ENCODE measurements at places on chromosomes 7 and 10. TPM values are rescaled to one million over a fixed set of nuclear protein-coding genes. Genes with fewer than 3 reads are reported as not detected.

- H3K27ac ChIP-seq = no peak overlapping the region
- no peaks in the 10 kb centered on the region for H3K4me1 ChIP-seq
- H3K36me3 ChIP-seq = no peaks in the 10 kb centered on the region
- no peak for DNase-seq
These were observed 168.9 kb upstream of the PFKP start for GRCh38 chr10:2898509-2898860.

GRCh38 chr7:38831259-38831996 lies 77.6 kb downstream of the VPS41 start:
- H3K4me1 ChIP-seq = peaks cover 8% of the 10 kb centered on the region
- no peaks in the 10 kb centered on the region for H3K27me3 ChIP-seq
- H3K36me3 ChIP-seq = peaks cover 2% of the 10 kb centered on the region
- H3K4me3 ChIP-seq = no peak overlapping the region
- H3K27ac ChIP-seq = peak overlapping the region; percentile 67
- DNase-seq = no peak

GRCh38 chr7:47493976-47494911 lies 87.7 kb downstream of the TNS3 start:
- no peaks in the 10 kb centered on the region for H3K36me3 ChIP-seq
- H3K27me3 ChIP-seq = peaks cover 11% of the 10 kb centered on the region
- no peak for DNase-seq

- H3K4me1 ChIP-seq = no peaks in the 10 kb centered on the region
- no peak overlapping the region for H3K27ac ChIP-seq
- H3K27me3 ChIP-seq = peaks cover 9% of the 10 kb centered on the region
- H3K4me3 ChIP-seq = no peak overlapping the region
- H3K36me3 ChIP-seq = no peaks in the 10 kb centered on the region
These were observed 40.0 kb upstream of the SORBS1 start for GRCh38 chr10:95601116-95601719.

GRCh38 chr7:29588900-29589696 lies 25.5 kb downstream of the PRR15 start:
- peaks cover 5% of the 10 kb centered on the region for H3K4me1 ChIP-seq
- DNase-seq = no peak
- no peak overlapping the region for H3K4me3 ChIP-seq
- H3K27ac ChIP-seq = no peak overlapping the region
- H3K36me3 ChIP-seq = no peaks in the 10 kb centered on the region

DNA sequence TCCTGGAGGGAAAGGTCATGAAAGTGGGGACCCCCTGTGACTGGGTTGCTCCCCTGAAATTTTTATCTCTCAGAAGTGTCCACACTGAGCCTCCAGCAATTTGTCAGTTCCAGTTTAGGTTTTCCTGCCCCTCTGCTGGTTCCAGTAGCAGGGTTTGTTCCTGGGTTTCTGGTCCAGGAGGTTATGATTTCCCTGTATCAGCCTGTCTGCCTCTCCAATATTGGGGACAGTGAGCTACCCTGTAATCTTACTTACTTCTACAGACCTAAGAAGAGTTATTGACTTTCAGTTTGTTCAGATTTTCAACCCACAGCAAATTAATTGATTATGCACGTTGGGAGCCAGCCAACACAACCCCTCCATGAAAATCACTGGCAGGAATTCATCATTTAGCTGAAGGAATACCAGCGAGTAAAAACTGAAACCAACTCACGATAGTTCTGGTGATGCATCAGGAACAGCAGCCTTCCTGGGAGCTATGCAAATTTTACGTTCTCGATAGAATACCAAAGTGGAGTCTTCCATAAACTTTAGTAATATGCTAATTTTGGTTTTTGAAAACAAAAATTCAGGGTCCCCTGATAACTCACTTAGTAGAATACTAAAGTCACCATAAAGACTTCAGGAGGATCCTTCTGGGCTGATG lies 31.3 kb upstream of the IL15RA start:
- peak overlapping the region; percentile 37 for H3K27ac ChIP-seq
- no peak overlapping the region for H3K4me3 ChIP-seq
- no peaks in the 10 kb centered on the region for H3K27me3 ChIP-seq

GRCh38 chr7:99478464-99479440 lies 6.1 kb downstream of the ZNF789 start:
- H3K27me3 ChIP-seq = no peaks in the 10 kb centered on the region
- DNase-seq = no peak
- peaks cover 28% of the 10 kb centered on the region for H3K4me1 ChIP-seq

DNA sequence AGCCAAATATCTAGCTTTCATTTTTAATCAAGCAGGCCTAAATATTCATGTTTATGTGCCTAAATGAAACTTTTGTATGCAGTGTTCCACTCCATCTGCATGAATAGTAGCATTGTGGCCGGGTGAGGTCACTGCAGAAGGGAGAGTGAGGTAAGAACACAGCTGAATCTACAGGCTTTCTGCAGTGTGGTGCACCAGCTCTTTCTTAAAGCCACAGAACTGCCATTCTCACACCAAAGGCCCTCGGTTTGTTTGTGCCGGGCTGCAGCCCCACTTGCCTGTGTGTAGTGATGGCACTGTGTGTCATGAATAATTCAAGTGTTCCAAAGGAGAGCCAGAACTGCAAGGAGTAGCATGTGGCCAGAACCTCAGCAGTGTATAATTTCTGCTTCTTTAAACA lies 204.1 kb downstream of the TRIL start:
- H3K27me3 ChIP-seq = peaks cover 10% of the 10 kb centered on the region
- no peak for DNase-seq

- H3K36me3 ChIP-seq = peaks cover 3% of the 10 kb centered on the region
- H3K4me3 ChIP-seq = no peak overlapping the region
- no peak overlapping the region for H3K27ac ChIP-seq
- no peak for DNase-seq
These were observed 22.1 kb upstream of the SYPL1 start for GRCh38 chr7:106134241-106134640.

DNA sequence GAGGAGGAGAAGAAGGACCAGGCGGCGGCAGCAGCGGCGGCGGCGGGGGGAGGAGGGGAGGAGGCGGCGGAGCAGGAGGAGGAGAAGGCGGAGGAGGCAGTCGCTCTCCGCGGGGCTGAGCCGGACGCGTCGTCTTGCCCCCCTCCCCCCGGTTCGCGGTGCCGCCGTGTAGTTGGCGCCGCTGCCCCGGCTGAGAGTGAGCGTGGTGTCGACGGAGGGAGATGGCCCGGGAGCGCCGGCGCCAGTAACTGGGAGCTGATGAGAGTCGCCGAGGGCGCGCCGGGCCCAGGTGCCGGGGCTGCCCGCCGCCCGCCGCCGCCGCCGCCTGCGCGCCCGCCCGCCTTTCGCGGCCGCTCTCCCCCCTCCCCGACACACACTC lies 257 bp downstream of the WAC start:
- H3K36me3 ChIP-seq = peaks cover 12% of the 10 kb centered on the region
- peak overlapping the region; percentile 92 for H3K4me3 ChIP-seq
- H3K27me3 ChIP-seq = no peaks in the 10 kb centered on the region
- DNase-seq = no peak
- peak overlapping the region; percentile 96 for H3K27ac ChIP-seq

DNA sequence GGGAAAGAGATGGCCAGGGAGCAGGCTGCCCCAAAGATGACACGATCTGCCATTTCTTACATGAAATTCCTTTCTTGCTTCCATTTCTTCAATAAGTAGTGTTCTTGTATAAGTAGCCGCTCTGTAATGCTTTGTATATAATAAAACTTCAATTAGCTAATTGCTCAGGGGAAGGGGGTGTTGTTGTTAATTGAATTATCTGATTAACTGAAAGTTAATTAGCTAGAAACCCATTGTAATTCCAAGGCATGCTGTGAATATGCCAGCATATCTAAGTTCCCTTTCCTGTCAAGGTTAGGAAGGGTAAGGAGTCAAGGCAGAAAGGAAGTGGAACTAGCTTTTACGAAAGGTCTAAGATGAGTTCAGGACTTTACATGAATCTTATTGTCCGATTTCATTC lies 765.9 kb downstream of the TYW1 start:
- no peak for DNase-seq
- H3K4me1 ChIP-seq = no peaks in the 10 kb centered on the region
- H3K36me3 ChIP-seq = no peaks in the 10 kb centered on the region
- no peak overlapping the region for H3K27ac ChIP-seq
- H3K27me3 ChIP-seq = no peaks in the 10 kb centered on the region

GRCh38 chr10:3126741-3127346 lies 45.7 kb downstream of the PITRM1 start:
- H3K27me3 ChIP-seq = no peaks in the 10 kb centered on the region
- H3K36me3 ChIP-seq = no peaks in the 10 kb centered on the region
- no peak for DNase-seq
- H3K4me1 ChIP-seq = no peaks in the 10 kb centered on the region
- H3K27ac ChIP-seq = no peak overlapping the region
- H3K4me3 ChIP-seq = no peak overlapping the region

- no peak overlapping the region for H3K4me3 ChIP-seq
- no peak overlapping the region for H3K27ac ChIP-seq
- H3K27me3 ChIP-seq = peaks cover 16% of the 10 kb centered on the region
- no peak for DNase-seq
These were observed 4.0 kb upstream of the TMEM270 start for GRCh38 chr7:73856941-73857340.

- no peaks in the 10 kb centered on the region for H3K36me3 ChIP-seq
- no peaks in the 10 kb centered on the region for H3K27me3 ChIP-seq
- H3K27ac ChIP-seq = no peak overlapping the region
- H3K4me3 ChIP-seq = no peak overlapping the region
These were observed 546.2 kb downstream of the SORCS3 start for GRCh38 chr10:105187243-105187642.

- H3K4me1 ChIP-seq = peaks cover 9% of the 10 kb centered on the region
- no peak overlapping the region for H3K27ac ChIP-seq
- H3K36me3 ChIP-seq = no peaks in the 10 kb centered on the region
- H3K27me3 ChIP-seq = no peaks in the 10 kb centered on the region
- no peak for DNase-seq
These were observed 59.0 kb downstream of the PODXL start for GRCh38 chr7:131497454-131497853.

- H3K36me3 ChIP-seq = peaks cover 12% of the 10 kb centered on the region
- H3K4me3 ChIP-seq = no peak overlapping the region
- no peak overlapping the region for H3K27ac ChIP-seq
- H3K27me3 ChIP-seq = peaks cover 73% of the 10 kb centered on the region
These were observed 1.0 kb upstream of the NPFFR1 start for GRCh38 chr10:70284542-70285475.

DNA sequence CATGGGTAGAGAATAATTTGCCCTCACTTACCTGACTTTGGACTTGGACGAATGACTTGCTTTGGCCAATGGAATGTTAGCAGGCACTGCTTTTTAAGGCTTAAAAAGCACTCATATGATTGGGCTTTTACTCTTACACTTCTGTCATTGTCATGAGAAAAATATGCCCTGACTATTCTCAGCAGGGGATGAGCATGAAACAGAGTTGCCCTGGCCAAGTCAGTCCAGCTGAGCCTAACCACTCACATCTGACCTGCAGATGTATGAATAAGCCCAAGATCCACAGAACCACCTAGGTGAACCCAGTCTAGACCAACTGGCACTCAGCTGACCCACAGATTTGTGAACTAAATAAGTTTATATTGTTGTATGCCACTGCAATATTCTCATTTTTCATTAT lies 573.5 kb downstream of the TNS3 start:
- H3K36me3 ChIP-seq = no peaks in the 10 kb centered on the region
- H3K4me1 ChIP-seq = no peaks in the 10 kb centered on the region
- H3K4me3 ChIP-seq = no peak overlapping the region
- H3K27me3 ChIP-seq = no peaks in the 10 kb centered on the region

GRCh38 chr7:14389181-14389591 lies 399.7 kb upstream of the ETV1 start:
- H3K27me3 ChIP-seq = no peaks in the 10 kb centered on the region
- H3K27ac ChIP-seq = no peak overlapping the region
- H3K36me3 ChIP-seq = peaks cover 3% of the 10 kb centered on the region
- no peak for DNase-seq
- no peaks in the 10 kb centered on the region for H3K4me1 ChIP-seq
- no peak overlapping the region for H3K4me3 ChIP-seq

DNA sequence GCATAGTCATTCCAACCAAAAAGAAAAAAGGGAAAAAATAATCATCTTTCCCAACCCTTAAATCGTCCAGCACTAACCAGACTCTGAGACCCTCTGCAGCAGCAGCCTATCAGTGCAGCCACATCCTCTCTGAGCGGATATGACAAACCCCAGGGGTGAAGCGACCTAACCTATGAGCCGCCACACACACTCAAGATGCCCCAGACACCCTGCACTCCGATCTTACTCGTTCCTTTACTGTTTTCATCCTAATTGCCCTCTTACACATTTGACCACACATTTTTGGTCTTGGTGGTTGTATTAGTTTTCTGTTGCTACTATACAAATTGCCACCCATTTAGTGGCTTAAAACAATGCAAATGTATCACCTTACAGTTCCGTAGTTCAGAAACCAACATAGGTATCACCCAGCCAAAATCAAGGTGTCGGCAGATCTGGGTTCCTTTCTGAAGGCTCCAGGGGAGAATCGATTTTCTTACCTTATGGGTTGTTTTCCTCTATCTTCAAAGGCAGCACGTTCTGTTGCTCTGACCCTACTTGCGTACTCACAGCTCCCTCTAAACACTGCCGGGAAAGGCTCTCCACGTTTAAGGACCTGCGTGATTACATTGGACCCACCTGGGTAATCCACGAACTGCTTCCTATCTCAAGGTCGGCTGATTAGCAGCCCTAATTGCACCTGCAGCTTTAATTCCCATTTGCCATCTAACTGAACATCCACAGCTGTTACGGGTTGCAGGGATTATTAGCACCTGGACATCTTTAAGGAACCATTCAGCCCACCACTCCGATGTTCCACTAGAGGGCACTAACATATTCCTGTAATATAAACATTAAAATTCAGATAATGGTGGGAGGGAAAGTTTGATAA lies 37.3 kb upstream of the PRSS1 start:
- no peaks in the 10 kb centered on the region for H3K36me3 ChIP-seq
- H3K4me1 ChIP-seq = peaks cover 23% of the 10 kb centered on the region
- peak overlapping the region; percentile 75 for H3K27ac ChIP-seq
- H3K27me3 ChIP-seq = no peaks in the 10 kb centered on the region
- H3K4me3 ChIP-seq = peak overlapping the region; percentile 91

DNA sequence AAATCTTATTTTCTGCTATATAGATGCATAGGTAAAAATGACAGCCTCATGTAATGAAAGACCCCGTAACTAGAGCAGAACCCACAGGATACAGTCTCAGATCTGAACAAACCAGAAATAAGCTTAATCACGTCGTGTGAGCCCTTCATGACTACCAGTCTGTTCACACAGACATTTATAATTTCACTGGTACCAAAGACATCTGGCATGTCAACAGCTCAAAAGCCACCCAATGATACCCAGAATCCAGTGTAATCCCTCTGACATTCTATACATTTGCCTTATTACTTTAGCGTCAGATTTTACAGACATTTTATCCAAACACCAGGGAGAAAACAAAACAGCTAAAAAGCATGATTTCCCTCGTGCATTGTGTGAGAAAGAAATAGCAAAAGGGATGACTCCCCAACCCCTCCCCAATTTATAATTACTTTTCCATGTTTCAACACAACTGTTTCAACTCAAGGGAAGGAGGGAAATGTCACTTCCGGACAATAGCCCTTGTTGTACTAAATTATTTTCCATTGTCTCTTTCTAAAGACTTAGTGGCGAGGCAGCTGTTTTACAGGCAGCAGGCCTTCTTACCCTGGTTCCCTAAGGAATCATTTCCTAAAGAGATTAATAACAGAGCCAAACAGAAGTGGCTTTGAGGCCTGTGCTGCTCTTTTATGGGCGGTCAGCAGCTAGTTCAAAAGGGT lies 33.2 kb downstream of the DOCK4 start:
- H3K4me3 ChIP-seq = no peak overlapping the region
- H3K27me3 ChIP-seq = peaks cover 74% of the 10 kb centered on the region
- H3K36me3 ChIP-seq = peaks cover 7% of the 10 kb centered on the region
- no peak for DNase-seq

Gene CNPY4
- total RNA-seq = 22.6 TPM

Gene TEX36
- total RNA-seq = not detected

Gene MRC1
- total RNA-seq = 0.39 TPM

Gene UTF1
- total RNA-seq = not detected

Gene UFSP1
- total RNA-seq = 1.6 TPM

Gene SLC18A3
- not detected for total RNA-seq

Gene DNAJC12
- not detected for total RNA-seq
